NAMALWA (cell line): ENCODE measurements at places on chromosomes 1 and 21.
A peak's percentile ranks its signal among the peaks of the same experiment; 100 is the strongest.

DNA sequence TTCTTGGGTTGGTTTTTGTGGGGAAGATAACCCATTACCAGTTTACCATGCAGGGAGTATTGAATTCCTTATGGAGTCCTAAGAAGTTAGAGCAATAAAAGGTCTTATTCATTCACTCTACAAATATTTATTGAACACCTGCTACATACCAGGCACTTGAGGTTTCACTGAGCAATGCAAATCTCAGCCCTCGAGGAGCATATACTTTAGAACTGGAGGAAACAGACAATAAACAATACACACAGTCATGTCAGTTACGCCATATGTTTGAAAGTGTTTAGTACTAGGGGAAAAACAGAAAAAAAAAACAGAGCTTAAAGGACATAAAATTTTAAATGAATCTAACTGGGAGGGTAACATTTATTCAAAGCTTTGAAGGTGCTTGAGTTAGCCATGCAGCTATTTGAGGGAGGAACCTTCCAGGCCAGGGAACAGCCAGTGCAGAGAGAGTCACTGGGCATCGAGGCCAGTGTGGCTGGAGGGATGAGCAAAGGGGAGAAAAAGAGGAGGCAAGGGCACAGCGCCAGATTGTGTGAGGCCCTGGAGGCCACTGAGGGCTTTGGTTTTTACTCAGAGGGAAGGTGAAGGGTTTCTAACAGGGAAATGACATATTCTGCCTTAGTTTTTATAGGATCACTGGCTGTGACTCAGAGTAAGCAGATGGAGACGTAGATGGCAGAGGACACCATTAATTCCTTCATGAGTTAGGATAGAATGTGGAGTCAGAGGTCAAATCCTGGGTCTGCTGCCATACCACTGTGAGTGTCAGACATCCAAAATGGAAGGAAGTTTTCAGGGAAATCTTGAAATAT is 32.7 kb downstream of the C1orf21 start:
- DNase-seq = no peak

GRCh38 chr1:153636312-153636711 is 2.4 kb downstream of the CHTOP start:
- no peak for DNase-seq

- peak; percentile 89 for DNase-seq
Observed at GRCh38 chr1:165914136-165914798, 86.9 kb downstream of the UCK2 start.

GRCh38 chr1:7930645-7931445 is 9.8 kb downstream of the TNFRSF9 start:
- DNase-seq = no peak

GRCh38 chr1:15851210-15852035 is 3.9 kb downstream of the SPEN start:
- DNase-seq = no peak

GRCh38 chr1:54866801-54867716 is 19.9 kb downstream of the DHCR24 start:
- DNase-seq = no peak
